Stimulated activated CD4-positive, alpha-beta T cell treated with anti-CD3 and anti-CD28 coated beads, TNF-alpha, amount 100 ng/mL, for 1 hour (primary cell): ENCODE measurements at places on chromosomes 7 and 10.

DNA sequence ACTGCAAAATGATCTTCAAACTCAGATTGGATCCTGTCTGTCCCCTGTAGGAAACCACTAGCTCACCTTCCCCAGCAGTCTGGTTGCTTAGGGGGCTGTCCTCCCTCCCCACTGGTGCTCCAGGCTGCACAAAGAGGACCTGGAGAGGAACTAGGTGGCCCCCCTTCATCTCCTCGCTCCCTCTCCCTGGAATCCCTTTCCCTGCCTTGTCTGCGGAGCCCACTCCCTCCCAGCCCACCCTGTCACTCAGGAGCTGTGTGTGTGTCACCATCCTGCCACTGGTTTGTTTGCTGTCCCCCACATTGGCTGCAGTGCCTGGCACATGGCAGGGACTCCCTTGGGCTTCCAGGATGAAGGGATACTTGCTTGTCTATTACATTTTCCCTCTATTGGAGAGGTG, 35.5 kb upstream of the ZMIZ2 start:
- DNase-seq = no peak

DNA sequence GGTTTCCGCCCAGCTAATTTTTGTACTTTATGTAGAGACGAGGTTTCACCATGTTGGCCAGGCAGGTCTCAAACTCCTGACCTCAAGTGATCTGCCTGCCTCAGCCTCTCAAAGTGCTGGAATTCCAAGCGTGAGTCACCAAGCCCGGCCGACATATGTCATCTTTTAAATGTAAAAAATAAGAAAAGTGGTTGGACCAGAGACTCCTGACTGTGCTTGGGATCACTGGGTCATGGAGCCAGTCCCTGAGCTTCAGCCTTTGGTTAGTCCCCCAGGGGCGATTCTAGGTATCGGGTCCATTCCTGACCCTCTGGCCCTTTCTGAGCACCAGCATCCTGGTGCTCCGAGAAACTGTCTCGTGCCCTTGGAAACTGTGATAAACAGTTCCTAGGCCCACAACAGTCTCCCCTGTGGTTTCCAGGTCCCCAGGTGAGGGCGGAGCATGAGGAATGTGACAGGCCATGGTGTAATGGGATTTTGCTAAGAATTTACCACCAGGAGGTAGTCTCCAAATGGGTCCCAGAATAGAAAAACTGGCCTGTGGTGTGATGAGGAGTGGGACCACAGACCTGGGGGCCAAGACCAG, 32.8 kb downstream of the UBTD1 start:
- no peak for DNase-seq

GRCh38 chr10:86391986-86392722, 25.6 kb upstream of the GRID1 start:
- DNase-seq = no peak

- no peak for DNase-seq
Measured at GRCh38 chr7:118609207-118609606, 384.7 kb downstream of the ANKRD7 start.

- DNase-seq = no peak
Measured at GRCh38 chr10:31490858-31491504, 172.0 kb downstream of the ZEB1 start.

DNA sequence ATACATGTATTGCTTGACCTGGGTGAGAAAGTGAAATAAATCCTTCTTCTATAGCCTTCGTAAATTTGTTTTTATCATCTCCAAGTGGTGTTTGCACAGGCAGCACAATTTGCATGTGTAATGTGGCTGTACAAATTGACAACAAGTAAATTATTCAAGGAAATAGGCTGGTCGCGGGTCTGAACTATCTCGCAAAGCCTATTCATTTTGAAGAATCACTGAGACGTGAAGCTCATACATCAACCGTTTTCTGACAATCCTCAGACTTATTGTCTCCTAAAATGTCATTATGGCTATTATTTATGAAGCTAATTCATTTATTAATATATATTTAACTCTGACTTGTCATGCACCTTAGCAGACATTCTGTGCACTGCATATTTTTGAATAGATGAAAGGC, 16.2 kb upstream of the FAM204A start:
- no peak for DNase-seq

DNA sequence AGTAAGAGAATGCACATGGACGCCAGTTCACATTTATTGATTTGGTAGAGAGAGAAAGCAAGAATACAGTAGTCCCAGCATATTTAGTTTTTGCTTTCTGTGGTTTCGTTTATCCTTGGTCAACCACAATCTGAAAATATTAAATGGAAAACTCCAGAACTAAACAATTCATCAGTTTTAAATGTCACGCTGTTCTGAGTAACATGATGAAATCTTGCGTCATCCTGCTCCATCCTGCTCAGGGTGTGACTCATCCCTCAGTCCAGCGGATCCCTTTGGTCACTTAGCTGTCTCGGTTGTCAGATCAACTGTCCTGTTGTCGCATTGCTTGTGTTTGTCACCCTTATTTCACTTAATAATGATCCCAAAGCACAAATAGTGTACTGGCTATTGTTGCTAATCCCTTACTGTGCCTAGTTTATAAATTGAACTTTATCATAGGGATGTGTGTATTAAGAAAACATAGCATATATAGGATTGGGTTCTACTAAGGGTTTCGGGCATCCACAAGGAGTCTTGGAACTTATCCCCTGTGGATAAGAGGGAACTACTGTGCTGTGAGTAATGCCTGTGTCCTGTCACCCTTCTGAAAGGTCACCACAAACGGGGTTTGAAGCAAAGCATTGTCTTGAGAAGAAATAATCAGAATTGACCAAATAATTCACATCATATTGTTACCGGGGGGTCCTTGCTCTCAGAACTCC, 73.6 kb downstream of the OTUD1 start:
- no peak for DNase-seq

DNA sequence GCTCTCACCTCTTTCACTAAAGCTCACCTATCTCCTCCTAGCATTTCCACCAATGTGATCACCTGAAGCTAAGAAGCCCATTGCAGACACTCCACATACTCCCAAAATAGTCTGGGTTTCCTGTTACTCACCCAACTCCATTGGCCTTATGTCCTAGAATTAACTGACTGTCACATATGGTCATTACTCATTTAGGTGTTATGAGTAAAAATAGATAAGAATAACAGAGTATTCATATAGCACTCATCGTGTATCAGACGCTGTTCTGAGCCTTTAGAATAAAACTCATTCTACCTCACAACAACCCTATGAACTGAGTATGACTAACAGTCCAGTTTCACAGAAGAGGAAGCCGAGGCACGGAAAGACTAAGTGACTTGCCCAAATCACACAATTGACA, 174.2 kb upstream of the NPVF start:
- no peak for DNase-seq

- no peak for DNase-seq
Measured at GRCh38 chr7:69678494-69679187, 80.4 kb downstream of the AUTS2 start.

GRCh38 chr10:100043344-100043743, 33.6 kb upstream of the DNMBP start:
- no peak for DNase-seq
